ENCODE measurements at places on chromosomes 13 and 19.

GRCh38 chr13:24511019-24511815 lies 1.4 kb downstream of the PARP4 start:
- DNase-seq: peak; percentile 61

DNA sequence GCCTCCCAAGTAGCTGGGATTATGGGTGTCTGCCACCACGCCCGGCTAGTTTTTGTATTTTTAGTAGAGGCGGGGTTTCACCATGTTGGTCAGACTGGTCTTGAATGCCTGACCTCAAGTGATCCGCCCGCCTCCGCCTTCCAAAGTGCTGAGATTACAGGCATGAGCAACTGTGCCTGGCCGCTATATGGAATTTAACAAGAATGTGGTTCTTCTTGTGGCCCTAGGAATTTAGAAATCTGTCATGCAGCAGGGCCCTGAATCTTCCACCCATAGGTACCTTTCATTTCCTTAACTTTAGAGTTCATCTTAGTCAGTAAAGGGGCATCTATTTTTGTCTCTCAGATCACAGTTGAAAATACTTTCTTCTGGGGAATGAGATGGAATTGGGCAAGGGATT lies 25.6 kb upstream of the NDFIP2 start:
- DNase-seq: no peak

GRCh38 chr13:74132776-74133656 lies 1.2 kb downstream of the KLF12 start:
- DNase-seq: peak; percentile 36

DNA sequence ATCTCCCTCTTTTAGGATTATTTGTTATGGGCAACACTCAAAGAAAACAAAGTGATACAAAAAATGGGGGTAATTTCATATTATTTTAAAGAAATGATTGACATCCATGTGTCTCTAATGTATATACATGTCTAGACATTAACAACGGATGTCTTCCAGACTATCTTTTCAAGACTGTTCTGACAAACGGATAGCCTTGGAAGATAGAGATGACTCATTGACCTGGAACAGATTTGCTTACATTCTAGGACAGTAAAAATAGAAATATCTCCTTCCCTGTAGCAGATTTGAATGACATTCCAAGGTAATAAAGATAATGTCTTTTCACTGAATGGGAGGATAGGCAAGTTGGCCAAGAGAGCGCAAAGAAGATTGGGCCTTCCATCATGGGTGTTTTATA lies 26.2 kb upstream of the SLITRK6 start:
- no peak for DNase-seq

DNA sequence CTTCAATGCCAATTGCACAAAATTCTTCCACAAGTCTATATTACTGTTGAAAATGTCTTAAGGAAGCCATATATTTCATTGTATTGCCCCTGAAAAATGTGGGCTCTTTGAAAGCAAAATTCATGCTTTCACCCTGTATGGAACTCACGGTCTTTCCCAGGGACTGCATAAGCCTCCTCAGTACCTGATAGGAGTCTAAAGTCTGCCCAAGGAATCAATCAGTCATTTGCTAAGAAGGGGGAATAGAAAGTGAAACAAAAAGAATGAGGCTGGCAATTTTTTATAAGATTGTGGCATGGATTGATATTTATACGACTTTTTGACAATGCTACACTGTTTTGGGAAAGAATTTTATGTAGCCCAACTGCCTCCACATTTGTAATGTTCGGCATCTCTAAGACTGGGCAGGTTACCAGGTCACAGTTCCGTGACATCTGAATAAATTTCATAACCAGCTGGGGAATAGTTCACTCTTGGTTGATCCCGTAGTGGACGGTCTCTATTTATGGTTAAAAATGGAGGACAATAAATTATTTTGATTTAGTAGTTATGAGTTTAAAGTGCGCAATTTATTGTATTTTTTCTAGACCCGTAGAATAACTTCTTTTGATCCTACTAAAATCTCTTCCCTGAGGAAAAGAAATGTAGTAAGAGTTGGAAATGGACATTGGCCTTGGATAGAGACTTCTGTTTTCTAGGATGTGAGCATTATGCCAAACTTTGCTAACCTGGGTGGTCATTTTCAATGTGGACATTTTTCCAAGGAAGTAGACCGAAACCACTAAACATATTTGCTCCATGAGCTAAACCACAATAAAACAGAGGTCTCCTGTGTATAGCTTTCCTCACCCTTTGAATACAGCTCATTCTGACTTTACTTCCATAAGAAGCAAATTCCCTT lies 1585.4 kb downstream of the EFNB2 start:
- DNase-seq: no peak

GRCh38 chr19:46745030-46745429 lies 827 bp upstream of the FKRP start:
- no peak for DNase-seq

- no peak for DNase-seq
Measured at GRCh38 chr13:26996965-26997752, 174.5 kb downstream of the USP12 start.

GRCh38 chr13:102510072-102510471 lies 86.7 kb upstream of the TPP2 start:
- no peak for DNase-seq

DNA sequence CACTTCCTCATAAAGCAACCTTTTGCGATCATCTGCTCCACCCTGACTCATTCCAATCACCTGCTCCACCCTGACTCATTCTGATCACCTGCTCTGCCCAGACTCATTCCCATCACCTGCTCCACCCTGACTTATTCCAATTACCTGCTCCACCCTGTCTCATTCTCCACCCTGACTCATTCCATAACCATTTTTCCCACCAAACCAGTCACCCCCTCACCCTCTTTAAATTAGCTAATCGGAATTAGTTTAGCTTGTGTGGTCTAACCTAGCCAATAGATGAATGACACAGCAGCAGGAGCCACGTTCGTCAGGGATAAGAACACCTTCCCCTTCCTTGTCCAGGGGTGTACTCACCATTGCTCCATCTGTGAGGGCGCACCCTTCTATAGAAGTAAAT lies 134.0 kb downstream of the COG6 start:
- DNase-seq: no peak

DNA sequence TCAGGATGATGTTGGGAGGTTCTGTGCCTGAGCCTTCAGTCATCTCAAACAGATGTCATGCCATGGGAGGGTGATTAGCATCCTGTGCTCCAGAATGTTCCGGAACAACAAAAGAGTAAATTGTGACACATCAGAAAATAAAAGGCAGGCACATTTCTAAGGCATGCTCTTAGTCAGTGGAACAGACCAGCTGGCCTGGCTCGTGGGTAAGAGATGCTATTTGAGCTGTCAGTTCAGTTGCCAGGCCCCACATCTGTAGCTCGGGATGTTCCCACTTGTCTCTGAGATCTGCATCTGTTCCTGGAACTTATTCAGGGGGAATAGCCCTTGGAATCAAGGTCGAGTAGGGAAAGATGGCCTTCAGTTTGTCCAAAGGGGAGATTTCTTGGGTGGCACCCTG lies 26.0 kb downstream of the OLFM4 start:
- DNase-seq: no peak

- no peak for DNase-seq
Measured at GRCh38 chr13:85316506-85317025, 482.7 kb downstream of the SLITRK6 start.

- peak; percentile 94 for DNase-seq
Measured at GRCh38 chr19:42450314-42450934, 7.7 kb upstream of the CXCL17 start.

GRCh38 chr13:111210544-111211469 lies 95.7 kb downstream of the ARHGEF7 start:
- DNase-seq: no peak

DNA sequence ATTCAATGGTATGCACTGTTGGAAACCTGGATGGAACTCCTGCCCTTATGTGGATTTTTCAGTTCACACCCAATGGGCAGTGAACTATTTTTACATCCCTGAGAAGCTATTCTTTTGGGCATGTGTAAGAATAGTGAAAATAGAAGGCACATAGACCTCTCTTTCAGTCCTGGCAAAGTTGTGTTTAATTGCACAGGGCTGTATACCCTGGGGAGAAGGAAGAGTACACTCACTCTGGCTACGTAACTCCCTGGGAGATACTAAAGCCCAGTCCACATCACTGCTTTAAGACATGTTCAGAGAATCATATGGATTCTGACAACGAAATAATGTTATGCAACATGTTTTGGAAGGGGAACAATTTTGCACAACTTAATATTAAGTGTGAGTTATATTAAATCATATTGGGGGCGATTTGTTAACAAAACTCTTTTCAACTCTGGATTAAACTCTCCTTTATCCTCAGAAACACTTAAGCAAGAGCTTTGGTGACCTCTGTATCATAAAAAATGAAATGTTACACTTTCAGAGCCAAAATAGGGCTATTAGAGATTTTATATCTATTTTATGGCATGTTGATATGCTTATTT lies 166.1 kb downstream of the DCT start:
- no peak for DNase-seq

DNA sequence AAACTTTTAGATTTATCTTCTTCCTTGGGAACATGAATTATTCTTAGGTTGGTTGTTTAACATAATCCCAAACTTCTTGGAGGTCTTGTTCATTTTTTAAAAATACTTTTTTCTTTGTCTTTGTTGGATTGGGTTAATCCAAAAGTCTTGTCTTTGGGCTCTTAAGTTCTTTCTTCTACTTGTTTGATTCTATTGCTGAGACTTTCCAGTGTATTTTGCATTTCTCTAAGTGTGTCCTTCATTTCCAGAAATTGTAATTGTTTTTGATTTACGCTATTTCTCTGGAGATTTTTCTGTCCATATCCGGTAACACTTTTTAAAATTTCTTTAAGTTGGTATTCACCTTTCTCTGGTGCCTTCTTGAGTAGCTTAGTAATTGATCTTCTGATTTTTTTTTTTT lies 9.8 kb upstream of the KLK15 start:
- no peak for DNase-seq

DNA sequence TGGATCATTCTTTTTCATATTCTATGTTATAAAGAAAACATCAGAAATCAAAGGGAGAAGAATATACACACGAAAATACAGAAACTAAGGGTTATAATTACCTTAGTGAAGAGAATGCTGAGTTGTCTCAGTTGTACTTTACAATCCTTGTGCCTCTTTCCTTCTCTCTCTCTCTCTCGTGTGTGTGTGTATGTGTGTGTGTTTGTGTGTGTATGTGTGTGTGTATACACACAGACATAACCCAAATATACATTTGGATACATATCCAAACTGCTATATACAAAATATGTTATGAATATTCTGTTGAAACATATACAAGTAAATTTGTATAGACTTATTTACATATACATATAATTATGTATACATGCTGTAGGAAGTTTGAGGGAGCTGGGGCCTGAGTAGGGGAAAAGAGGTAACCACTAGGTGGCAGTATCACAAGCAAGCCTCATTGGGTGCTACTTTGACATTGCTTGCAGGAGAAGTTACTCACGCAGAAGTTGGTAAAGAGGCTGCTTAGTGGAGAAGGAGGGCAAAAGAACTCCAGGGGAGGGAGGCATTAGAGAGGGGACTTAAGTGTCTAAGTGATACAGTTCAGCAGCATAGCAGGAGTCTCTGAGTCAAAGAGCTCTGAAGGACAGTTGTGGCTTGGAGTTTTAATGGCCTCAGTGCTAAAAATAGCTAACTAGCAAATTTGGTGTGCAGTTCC lies 465.1 kb upstream of the PCDH20 start:
- DNase-seq: no peak

- DNase-seq: no peak
Measured at GRCh38 chr13:76489274-76489673, 396.9 kb downstream of the KCTD12 start.

All from mucosa of descending colon (tissue), 3 donors.